Stimulated activated CD4-positive, alpha-beta T cell treated with anti-CD3 and anti-CD28 coated beads, TNF-alpha, amount 100 ng/mL, for 1 hour (primary cell): ENCODE measurements at places on chromosomes 12 and 14.

DNA sequence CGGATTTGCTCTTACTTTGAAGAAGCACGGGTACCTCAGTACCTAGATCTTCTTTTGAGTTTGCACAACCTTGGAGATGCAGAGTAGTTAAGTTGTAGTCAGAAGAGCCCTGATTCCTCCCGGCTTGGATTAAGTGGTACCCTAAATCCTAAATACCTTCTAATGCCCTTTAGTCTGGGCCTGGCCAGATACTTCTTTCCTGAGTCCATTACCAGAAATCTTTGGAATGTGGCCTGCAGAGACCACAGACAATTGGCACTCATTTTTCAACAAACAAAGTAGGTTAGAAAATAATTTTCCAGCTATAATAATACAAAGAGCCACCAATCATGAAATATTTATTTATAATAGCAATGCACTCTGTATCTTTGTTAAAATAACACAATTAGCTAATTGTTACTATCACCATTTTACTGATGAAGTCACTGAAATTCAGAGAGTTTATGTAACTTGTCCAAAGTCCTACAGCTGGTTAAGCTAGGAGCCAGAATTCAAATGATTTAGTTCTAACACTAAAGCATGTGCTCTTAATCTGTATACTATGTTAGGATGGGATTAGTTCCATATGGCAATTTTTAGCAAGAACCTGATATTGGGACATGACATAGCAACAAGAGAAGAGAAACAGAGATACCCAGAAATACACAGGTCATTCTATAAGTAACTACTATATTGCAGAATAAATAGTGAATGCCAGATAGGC, 132.1 kb upstream of the PDZRN4 start:
- no peak for DNase-seq

GRCh38 chr14:68822132-68822651, 29.3 kb upstream of the ZFP36L1 start:
- no peak for DNase-seq

DNA sequence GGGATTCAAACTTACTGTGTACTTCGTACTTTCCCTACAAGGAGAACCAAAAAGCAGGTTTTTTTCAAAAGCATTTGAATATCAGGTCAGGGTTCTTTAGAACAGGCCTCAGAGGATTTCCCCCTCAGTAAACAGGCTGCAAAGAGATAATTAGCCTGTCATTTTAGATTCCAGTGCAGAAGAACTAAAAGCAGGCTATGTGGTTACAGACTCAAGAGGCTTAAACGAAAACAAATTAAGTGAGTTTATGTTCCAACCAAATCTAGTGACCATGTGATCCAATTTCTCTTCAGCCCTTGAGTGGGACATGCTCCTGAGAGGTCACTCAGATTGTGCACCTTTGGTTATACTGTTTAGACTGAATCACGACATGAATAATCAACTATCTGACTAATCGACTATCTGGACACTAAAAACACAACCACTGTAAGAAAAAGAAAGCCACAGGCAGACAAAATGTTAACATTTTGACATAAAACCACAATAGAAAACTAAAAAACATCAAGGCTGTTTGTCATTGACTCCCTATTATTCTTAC, 4.5 kb downstream of the TMED8 start:
- no peak for DNase-seq

DNA sequence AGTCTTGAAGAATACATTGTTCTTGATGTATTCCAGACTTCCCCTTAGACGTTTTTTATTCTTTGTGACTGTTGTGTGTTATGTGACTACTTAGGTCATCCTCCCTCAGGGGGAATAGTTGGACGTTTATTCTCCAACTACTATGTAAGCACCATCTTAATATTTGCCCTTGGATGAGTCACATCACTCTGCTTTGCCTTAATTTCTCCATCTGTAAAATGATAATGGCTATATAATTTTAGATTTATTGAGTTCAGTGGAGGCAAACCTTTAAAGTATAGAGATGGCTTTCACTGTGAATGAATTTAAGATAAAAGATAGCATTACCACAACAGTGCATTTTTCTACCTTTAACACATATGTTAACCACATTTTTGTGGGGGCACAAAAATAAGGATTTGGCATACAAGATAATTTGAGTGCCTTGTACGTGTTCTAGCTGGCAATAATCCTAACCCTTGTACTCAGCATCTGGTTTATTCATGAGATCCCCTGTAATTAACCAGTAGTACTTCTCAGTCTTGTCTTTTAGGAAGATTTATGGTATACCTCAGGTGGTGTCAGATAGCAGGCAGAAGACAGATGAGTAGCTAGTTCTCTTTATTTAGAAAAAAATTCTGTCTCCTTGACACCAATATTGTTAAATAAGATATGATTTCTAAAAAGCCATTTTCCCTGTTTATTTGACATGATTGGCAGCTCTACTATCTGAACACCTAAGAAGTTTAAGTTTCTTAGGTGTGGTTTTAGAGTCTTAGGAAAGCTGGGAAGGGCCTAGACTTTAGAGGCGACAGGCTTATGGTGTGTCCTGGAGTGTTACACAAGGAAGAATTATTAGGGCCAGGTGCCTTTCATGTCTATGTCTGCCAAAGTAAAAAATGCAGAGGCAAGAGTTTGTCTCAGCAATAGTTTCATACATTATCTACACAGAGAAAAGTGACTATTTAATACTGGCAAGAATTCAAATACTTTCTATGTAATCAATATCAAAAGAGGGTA, 152.3 kb downstream of the RAD51B start:
- DNase-seq: no peak

- no peak for DNase-seq
Observed at GRCh38 chr12:130728158-130729058, 12.3 kb upstream of the RIMBP2 start.

DNA sequence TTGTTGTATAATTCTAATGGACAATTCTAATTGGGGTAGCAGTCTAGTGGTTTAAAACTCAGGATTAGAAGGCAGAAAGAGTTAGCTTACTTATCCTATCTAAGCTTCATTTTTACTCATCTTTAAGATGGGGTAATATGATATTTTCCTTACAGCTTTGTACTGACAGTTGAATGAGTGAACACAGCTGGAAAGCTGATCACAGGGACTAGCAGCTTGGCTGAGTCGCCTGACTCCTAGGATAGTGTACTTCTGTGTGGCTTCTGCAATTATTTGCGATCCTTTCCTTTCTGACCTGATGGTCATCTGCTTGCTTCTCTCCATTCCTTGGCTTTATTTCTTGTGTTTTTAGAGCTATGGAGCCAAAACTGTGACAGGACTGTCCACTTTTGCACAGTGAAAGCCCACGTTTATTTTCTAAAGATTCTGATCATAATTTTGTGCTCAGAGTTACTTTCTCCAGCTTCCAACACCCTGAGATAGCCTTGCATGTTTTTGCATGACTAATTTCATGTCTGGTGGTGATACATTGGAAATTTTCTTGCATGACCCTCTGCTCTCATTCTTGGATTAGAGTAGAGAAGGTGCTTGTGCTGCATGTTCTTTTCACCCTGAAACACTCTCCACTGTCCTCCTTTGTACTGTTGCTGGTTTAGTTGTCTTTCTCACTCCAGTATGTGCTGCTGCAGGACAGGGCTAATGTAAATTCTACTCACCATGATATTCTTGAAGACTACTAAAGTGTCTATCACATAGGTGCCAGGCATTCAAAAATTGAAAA, 377.0 kb upstream of the ATP2B1 start:
- DNase-seq: no peak

- DNase-seq: no peak
Observed at GRCh38 chr12:4579305-4580102, 17.5 kb downstream of the DYRK4 start.

- no peak for DNase-seq
Observed at GRCh38 chr12:65885312-65885711, 61.0 kb downstream of the HMGA2 start.

DNA sequence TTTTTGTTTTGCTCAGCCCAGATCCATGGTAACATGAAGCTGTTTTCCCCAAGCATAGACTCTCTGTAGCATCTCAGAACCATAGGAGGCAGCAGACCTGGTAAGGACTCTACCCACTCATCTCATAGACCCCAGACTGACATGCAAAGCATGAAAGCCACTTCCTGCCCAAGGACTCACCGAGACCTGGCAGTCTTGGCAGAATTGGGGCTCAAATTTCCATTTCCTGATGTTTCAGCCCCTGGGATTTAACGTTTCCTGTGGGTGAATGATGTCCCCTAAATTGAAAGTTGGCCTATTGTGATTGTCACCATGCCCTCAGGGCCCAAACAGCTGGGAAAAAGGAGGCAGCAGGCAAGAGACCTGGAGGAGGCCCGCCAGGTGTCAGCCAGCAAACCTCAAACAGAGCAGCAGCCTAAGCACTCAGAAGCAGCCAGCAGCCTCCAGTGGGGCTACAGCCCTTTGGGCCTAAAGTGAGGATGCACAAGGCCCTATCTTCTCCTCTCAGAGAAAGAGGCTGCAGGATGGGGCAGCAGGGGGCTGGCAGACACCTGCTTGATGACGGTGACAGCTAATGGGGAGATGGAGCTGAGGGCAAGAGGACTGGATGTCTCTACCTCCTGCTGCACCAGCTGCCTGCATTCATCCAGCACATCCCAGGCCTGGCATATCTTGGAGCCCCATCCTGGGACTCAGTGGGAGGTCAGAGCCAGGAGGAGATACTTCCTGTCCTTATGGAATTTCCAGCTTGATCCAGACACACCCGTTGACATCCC, 8.5 kb downstream of the KRT85 start:
- no peak for DNase-seq

DNA sequence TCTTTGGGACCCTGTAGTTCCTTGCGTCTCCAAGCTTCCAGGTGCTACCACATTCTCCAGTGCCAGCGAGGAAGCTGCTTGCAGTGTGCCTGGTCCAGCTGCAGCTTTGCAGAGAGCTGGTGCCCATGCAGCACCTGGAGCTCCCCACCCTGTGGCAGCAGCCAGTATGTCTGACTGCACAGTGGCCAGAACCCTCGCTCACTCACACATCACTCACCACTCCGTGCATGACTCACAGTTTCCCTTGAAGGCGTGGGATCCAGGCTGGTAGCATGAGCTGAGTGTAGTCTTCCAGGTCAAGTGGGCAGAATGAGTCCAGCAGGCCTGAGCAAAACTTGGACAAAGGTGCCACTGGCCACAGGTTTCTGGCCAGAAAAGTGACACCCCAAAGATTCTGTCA, 33.6 kb downstream of the SDR9C7 start:
- DNase-seq: no peak

GRCh38 chr12:111557271-111558106, 41.6 kb downstream of the ATXN2 start:
- no peak for DNase-seq

DNA sequence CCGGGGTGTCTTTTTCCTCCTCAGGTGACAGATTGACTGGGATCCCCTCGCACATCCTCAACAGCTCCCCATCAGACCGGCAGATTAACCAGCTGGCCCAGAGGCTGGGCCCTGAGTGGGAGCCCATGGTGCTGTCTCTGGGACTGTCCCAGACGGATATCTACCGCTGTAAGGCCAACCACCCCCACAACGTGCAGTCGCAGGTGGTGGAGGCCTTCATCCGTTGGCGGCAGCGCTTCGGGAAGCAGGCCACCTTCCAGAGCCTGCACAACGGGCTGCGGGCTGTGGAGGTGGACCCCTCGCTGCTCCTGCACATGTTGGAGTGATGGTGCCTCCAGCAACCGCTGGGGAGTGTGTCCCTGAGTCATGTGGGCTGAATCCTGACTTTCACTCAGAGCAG, 172.8 kb downstream of the CRADD start:
- DNase-seq: no peak

- DNase-seq: no peak
Observed at GRCh38 chr12:42213954-42214426, 24.1 kb downstream of the YAF2 start.

DNA sequence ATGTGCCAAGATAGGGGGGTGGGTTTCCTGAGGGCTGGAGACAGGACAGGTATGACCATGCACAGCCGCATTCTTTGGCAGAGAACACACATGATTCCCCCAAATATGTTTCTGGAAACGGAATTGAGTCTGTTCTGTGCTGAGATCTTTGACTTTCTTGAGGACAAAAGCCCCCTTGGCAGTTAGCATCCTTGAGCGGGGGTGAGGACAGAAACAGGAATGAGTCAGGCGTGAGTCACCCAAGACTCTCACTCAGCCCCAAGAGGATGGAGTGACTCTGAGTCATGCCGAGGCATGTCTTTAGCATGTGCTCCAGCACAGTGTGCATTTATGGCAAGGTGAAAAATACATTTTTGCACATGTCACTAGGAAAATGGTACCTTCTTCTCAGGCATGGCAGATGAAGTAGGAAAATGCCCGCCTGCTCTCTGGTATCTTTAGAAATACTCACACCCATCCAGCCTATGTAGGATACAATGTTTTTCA, 52.1 kb downstream of the DAD1 start:
- DNase-seq: no peak

GRCh38 chr12:55822228-55822627, 4.4 kb downstream of the ORMDL2 start:
- no peak for DNase-seq

DNA sequence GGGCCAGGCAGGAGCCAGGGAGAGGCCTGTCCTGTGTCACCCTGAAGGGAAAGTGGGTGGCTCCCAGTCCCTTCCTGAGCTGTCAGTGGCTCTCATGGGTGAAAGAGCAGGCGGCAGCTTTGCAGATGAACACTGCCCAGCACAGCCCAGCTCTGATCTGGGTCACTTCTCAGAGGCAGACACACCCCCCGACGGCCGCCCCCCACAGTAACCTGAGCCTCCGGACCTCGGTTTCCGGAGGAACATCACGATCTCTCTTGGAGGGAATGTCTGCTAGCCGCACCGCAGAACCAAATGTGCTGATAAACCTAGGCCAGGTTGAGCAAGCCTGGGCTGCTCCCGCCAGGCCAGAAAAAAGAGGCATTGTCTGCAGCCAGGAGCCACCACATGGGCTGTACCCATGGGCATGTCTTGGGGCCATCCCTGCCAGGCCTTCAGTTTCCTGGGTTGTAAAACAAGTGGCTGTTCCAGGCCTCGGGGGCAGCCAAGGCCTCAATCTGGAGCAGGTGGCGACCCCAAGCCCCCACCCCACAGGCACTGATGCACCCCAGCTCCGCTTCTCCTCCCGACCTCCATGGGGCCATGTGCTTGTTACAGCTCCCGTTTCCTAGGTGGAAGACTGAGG, 57.6 kb downstream of the NCOR2 start:
- DNase-seq: no peak

- no peak for DNase-seq
Observed at GRCh38 chr14:95319312-95320077, at the start of gene CLMN. TSS of gene CLMN (minus strand) at chr14:95319908. CDS start at chr14:95319792, 116 bp downstream.

DNA sequence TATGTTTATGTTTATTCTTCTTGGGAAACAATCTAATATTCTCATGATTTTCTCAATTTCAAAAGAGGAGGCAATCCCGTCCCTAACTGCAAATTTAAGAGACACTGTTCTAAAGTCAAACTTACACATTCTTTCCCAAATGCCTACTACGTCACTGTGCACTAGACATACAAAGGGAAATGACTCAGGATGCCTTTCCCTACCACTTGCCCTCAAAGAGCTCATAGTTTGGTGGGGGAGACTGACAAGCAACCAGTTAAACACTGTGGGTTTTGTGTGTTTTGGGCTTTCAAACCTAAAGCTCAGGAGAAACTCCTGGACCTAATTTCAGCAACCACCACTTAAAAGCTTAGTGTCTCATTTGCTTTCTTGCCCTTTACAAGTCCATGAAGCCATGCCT, 58.4 kb downstream of the ATP2B1 start:
- DNase-seq: no peak

GRCh38 chr12:96402061-96402460, 1.8 kb upstream of the CDK17 start:
- no peak for DNase-seq
